ENCODE measurements at places on chromosomes 12 and 14.
A peak's percentile ranks its signal among the peaks of the same experiment; 100 is the strongest.

DNA sequence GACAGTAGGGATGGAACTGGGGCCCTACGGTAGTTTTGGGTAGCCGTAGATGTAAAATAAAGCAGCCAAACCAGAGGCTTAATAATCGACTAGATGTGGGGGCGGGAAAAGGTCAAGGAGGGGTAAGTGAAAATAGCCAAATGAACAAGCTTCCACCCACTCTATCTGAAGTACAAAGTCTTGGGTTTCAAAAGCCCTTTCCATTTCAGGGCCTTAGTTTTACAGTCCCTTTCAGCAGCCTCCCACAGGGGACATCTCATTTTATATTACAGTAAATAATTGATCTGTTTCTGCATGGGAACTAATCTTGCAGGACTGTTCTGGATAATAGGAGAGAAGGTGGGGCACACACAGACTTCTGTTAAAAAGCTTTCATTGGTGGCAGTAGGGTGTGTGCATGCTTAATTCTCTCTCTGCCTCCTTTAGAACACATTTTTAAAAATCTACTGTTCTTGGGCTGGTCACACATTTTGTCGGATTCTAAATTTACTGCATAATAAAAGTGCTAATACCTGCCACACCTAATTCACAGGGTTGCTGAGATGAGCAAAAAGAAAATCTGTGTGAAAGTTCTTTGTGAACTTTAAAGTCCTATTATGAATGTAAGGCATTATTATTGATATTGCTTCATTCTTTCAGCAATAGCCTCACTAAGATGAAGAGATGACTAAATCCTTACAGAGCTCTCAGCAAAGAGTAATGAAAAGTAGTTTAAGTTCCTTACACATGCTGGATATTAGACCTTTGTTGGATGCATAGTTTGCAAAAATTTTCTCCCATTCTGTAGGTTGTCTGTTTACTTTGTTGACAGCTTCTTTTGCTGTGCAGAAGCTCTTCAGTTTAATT, 104.6 kb downstream of the ITPR2 start:
- no peak for DNase-seq

GRCh38 chr12:10722905-10723746, at the start of gene YBX3:
Gene YBX3, minus strand, starts transcription at chr12:10723323. Its CDS starts 212 bp downstream, at chr12:10723111.
- peak; percentile 85 for DNase-seq

DNA sequence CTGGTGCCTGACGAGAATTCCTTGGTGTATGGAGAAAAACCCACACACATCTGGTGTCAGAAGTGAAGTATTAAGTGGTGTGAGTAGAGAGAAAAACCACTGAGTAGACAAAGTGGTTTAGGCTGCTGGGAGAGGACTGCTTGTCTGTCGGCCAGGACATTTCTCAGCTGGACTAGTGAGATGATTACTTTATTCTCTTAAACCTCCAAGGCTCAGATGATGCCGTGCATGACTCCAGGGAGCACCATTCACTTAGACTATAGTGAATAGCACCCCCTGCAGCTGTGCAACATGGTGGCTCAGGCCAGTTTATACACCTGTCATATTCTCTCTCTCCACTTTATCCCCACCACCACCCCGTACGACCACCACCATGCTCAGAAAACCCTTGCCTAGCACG, 28.5 kb upstream of the NFYB start:
- DNase-seq = no peak

DNA sequence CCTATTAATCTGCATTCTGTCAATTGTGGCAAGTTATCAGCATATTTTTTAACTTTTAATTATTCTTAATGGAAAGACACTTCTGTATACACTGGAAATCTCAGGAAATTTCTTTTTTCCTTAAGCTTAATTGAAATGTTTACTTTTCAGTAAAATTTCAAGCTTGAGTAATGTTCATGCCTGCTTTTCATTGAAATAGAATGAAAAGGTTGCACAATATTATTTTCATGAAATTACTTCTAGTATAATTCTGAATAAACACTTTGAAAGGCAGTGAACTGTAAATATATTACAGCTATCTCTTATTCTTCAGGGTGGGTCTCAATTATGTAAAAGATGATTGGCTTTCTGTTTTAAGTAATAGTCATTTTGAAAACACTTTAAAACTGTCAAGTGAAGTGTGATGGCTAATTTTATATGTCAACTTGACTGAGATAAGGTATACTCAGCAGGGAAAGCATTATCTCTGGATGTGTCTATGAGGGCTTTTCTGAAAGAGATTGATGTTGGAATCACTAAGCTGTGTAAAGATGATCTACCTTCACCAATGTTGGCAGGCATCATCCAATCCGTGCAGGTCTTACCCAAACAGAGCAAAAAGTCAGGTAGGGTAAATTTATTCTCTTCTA, 29.9 kb downstream of the CLEC2D start:
- DNase-seq = no peak

- no peak for DNase-seq
Observed at GRCh38 chr12:75713434-75713833, 202.0 kb upstream of the KRR1 start.

- no peak for DNase-seq
Observed at GRCh38 chr12:49985981-49986380, 13.2 kb downstream of the AQP6 start.

DNA sequence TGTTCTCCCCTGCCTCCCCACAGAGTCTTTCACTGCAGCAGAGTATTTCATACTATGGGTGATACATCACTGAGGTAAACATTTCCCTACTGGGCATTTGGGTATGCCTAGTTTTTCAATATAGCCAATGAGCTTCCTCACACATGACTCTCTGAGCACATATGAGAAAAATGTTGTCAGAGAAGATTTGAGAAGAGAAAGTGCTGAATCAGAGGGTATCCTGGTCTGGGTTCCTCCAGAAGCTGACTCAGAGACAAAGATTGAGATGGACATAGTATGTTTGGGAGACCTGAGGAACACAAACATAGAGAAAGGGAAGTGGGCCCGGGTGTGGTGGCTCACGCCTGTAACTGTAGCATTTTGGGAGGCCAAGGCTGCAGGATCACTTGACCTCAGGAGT, 12.6 kb downstream of the SLC8B1 start:
- DNase-seq = no peak

DNA sequence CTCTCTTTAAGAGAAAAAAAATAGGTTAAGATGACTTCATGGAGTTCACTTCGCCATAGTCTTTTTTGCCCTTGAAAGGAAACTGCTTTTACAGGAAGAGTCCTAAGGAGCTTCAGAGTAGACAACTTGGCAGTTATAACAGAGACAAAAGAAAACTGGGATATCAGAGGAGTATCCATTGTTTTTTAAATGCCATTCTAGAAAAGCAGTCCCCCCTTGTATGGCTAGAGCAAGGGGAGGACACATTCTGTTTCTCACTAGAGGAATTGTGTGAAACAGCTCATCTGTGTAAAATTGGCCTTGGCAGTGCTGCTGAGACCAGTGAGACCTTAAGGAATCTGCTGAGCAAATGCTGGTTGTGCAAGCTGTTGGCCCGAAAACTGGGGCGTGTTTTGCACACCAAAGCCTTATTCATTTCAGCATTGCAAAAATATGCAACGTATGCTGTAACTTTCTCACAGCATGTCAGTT, 128.0 kb downstream of the GPR135 start:
- DNase-seq = no peak

DNA sequence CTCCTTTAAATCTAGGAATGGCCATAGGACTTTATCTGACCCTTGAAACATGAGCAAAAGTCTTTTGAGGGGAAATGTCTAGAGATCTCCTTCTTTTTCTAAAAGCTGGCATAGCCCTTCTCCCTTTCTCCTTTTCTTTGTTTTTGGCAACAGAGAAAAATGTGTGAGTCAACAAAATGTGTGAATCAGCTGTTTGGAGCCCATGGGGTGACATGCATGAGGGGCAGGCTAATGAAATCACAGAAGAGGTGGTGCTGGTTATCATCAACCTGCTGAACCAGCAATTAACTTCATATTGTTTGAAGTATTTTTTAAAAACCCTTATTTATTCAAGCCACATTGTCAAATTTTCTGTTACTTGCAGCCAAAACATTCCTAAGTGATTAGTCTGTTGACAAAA, 132.3 kb downstream of the CCDC59 start:
- DNase-seq = no peak

GRCh38 chr14:56976211-56976610, 165.9 kb upstream of the OTX2 start:
- DNase-seq = no peak

DNA sequence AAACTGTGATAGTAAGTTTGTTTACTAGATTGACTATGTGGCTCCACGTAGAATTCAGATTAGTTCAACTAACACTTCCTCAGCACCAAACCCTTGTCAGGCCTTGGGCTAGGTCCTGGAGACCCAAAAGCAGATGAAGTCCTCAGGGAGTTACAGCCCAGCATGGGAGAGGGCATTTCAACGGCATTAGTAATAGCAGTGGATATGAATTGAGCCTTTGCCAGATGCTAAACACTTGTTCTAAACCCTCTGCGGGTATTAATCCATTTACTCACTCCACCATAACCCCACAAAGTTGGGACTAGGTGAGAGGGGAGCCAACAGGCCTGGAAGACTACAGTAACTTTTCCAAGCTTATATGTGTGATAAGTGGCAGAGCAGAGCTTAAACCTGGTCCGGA, 714.6 kb downstream of the DIO2 start:
- DNase-seq = no peak

DNA sequence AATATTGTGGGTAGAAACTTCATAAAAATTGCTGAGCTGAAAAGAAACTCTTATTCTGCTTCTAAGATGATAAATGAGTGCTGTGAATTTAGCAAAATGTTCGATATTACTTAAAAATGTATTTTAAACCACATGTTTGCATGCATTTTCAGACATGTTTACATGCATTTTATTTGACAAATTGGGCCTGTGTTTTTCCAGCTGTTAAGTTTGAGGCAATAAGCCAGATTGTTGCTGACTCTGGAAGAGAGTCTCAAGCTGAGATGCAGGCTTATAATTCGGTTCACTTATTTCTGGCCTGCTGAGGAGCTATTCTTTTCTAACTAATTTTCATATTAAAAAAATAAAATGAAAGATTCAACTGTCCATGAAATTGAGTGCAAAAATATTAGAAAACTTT, 110.1 kb downstream of the SYNE2 start:
- no peak for DNase-seq

GRCh38 chr12:104524034-104524832, 67.5 kb downstream of the CHST11 start:
- DNase-seq = peak; percentile 68

DNA sequence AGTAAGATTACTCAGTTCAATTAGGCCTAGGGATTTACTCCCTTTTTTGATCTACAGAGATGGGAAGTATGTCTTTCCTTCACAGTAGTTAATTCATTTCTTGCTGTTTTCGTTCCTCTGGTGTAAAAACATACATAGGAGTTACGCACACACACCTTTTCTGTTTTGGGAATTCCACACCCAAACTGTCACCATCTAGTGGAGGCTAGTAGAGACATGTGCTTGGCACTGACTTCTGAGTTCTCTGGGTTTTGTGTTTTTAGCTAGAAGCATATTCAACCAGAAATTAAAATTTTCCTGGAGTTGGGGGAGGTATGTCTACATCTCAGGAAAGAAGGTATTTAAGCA, 1.4 kb downstream of the SUSD6 start:
- no peak for DNase-seq

DNA sequence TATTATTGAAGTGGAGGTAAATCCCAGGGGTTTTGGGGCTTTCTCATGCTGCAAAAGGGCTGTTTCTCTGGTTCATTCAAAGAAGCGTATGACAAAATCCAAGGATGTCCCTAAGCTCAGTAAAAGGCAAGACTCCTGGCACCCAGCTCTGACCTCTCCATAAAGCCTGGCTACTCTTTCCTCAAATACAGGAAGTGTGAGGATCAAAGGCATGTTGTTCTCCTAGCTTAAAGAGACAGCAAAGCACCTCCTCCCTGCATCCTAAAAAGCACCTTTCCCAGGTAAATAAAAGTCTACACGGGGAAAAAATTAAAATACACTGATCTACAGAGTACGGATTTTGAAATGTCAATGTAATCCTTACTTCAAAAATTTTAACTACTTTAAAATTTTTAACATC, 118.6 kb downstream of the LMNTD1 start:
- no peak for DNase-seq

DNA sequence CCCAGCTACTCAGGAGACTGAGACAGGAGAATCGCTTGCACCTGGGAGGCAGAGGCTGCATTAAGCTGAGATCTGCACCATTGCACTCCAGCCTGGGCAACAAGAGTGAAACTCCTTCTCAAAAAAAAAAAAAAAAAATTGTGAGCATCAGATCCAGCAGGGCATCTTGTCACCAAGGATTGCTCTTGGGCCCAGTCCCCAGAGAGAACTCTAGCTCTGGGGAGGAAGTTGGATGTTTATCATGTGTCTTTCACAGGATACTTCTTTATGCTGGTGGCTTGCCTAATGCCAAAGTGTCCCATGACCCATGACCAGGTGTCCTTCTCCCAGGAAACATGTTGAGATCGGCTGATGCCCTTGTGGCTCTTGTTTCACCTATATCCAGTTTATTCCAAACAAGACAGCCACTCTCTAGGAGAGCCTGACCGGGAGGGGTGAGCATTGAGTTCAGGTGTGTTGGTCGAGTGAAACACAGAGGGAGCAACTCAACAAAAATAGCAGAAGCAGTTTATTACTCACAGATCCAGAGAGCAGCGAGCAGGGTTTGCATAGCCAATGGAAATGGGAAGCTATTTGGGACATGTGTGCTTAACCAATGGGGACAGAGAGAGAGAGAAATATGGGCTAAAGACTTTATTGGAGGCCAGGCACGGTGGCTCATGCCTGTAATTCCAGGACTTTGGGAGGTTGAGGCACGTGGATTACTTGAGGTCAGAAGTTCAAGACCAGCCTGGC, 6.6 kb upstream of the TCHP start:
- no peak for DNase-seq

GRCh38 chr12:97899956-97900355, 437.4 kb downstream of the RMST start:
- no peak for DNase-seq

DNA sequence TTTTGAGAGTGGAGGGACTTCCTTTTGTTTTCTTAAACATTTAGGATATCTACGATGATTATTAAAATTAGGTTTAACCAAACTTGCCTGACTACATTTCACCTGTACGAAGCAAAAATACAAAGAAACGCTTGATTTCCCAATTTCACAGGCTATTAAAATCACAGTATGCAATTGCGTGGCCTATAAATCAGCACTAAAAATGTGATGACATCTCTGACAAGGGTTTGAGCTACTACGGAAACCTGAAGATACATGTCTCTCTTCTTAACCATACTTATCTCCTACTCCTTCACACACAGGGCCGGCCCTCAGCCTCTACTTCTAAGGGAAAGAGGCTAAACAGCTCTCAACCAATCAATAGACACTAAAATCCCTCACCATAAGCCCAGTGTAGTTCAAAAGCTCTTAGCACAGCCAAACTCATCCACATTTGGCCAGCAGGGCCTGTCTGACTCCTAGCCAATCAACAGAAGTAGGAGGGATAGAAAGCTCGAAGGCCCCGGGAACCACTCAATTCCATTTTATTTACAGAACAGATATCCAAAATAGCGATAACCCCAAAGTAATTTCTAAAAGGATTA, 137.3 kb downstream of the FOXN3 start:
- DNase-seq = no peak

- DNase-seq = no peak
Observed at GRCh38 chr12:6956021-6956727, 5.0 kb downstream of the PTPN6 start.

DNA sequence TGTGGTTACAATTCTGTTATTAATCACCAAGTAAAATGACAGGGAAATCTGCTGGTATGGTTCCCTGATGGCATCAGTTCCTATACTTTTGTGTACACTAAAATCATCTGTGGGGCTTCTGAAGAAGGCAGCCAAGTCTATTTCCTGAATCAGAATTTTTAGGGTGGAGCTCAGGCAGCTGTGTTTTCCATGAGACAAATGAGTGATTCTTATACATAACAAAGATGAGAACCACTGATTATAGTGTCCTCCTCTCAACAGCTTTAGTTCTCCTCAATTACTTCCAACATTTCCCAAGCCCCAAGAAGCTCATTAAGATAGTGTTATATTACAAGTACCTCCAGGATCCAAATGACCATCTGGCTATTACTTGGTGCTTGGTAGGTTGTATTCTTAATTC, 64.5 kb upstream of the USP44 start:
- DNase-seq = no peak

Data from NCI-H526 (cell line).